Lung (tissue), 17 donors: ENCODE measurements at places on chromosomes 11 and 22. TPM values are rescaled to one million over a fixed set of nuclear protein-coding genes. Genes with fewer than 3 reads are reported as not detected.
A peak's percentile ranks its signal among the peaks of the same experiment; 100 is the strongest.

DNA sequence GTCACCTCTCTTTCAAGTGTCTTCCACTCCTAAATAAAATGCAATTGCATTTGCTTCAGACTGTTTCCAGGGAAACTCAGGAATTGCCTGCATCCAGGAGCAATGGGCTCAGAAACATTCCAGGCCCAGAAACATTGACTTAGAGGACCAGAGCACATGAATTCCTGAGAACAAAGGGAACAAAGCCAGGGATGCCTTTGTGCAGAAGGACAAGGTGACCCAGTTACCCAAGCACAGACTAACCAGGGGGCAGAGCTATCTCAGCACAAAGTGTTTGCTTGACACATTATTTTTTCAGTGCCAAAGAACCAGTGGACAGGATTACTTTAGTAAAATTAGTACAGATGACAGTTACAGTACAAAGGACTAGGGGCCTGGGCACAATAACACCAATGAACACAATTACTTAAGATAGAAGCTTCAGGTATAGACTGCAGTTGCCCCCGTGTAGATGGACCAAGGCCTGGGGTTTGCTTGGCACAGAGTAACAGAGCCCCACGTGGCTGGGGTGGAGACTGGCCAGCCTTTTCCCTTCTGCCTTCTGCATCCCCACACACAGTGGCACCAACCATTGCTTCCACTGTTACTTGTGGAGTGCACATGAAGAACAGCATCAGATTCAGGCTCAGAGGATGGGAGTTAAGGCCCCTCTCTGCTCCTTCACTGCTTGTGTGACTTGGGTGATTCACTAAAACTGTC is 500.8 kb downstream of the INSC start:
- DNase-seq = no peak

GRCh38 chr11:81658722-81659121 is 1074.9 kb downstream of the FAM181B start:
- DNase-seq = no peak

DNA sequence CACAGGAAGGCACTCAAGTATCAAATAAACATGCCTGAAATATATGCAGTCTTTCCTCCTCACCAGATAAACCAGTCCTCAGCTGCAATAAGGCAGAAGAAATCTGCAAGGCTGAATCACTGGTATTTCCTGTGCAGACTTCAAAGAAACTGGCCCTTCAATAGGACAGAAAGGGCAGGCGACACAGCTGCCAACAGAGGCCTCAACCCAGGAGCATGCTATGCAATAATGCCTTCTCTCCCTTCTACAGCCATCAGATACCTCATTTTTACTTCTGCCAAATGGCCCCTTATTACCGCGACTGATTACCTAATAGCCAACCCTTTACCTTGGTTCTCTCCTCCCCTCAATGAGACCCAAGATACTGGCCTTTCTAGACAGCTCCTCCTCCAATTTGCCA is 8.0 kb downstream of the NUMA1 start:
- DNase-seq = peak; percentile 35

- no peak for DNase-seq
Measured at GRCh38 chr11:116055064-116055463, 550.8 kb upstream of the CADM1 start.

GRCh38 chr11:95148406-95148805 is 58.8 kb downstream of the ENDOD1 start:
- no peak for DNase-seq

- no peak for DNase-seq
Measured at GRCh38 chr11:133269267-133269666, 263.0 kb downstream of the OPCML start.

- no peak for DNase-seq
Measured at GRCh38 chr11:72885749-72886609, 71.8 kb downstream of the ATG16L2 start.

DNA sequence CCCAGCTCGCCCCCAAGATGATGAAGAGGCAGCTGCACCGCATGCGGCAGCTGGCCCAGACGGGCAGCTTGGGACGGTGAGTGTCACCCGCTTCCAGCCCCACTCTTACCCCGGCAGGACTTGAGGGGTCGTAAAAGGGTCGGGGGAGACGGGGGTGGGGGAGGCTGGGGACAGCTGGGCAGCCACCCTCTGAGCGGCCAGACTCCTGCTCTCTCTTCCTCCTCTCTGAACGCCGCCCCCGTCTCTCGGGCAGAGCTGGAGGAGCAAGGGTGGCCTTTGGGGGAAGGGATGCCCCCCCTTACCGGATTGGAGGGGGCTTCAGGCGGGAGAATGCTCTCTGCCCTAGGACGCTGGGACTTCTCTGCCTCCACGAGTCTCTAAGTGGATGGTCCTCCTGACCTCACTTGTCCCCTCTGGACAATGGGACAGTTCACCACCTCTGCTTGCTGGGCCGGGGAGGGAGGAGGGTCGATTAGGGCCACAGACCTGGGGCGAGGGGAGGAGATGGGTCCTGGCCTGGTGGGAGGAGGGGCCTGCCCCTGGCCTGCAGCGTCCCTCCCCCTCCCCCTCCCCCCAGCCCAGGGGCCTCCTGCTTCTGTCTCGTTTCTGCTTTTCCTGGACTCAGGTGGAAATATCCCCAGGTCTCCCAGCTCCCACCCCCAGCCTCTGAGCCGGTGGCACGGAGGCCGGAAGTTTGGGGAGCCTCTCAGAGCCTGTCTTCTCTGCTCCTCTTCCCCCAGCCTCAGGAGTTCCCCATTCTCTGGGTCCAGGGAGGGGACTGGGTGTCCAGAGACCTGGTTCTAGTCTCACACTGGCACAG is 512 bp downstream of the SH3BP1 start:
- no peak for DNase-seq

DNA sequence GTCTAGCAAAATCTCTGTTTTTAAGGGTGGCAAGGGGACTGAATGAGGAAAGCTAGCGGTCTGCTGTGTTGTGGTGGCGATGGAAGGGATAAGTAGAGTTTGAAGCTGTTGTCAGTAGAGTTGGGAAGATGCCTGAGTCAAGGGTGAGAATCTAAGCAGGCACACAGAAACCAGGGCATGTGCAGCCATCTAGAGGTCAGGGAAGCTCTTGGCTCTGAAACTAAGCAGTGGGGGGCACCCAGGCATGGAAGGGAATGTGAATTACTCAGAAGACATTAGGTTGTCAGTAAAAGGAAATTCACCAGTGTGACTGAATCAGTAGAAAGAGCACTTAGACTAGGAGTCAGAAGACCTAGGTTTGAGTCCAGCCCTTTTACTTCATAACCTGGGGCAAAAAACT is 15.4 kb downstream of the BMAL1 start:
- DNase-seq = no peak

DNA sequence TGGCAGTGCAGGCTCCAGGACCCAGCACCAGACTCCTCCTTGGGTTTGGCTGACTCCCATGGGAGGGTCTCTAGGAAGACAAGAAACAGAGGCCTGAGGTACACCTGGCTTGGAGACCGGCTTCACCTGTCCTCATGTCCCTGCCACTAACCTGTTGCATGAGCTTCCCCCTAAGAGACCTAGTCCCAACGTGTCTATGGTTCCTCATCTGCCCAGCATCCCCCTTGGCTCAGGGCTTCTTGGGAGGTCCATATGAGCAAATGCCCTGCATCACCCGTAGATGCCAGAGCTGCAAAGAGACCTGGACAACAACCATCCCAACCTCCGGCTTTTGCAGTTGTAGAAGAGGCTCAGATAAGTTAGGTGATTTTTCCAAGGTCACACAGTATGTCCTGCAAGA is 123.5 kb downstream of the BUD13 start:
- no peak for DNase-seq

- no peak for DNase-seq
Measured at GRCh38 chr11:103210543-103210942, 101.3 kb downstream of the DYNC2H1 start.

DNA sequence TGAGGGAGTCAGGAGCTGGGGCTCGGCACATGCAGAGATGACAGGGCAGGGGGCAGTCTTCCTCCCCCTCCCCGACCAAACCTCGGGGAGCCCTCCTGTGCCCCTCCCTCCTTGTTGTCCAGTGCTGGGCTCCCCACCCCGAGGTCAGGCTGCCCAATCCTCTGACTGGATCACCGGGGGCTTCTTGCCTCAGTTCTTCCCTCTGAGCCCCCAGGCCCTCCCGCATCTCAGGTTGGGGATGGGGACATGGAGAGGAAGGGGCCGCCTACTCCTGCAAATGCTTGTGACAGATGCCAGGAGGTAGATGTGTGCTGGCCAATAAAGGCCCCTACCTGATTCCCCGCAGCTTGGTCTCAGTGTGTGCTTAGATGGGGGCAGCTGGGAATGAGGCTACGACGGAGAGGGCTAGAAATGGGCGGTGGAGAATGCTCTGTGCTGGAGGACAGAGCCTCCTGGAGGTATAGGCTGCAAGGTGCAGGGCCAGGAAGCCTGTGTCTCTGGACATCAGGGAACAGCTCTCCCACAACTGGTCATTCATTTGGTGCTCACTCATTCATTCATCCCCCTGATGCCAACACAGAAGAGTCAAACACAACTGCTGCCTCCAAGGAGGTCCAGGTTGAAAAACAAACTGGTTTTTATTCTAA is 8.4 kb downstream of the RHBDD3 start:
- no peak for DNase-seq

GRCh38 chr11:48261600-48261999 is 2.1 kb upstream of the OR4X1 start:
- no peak for DNase-seq

DNA sequence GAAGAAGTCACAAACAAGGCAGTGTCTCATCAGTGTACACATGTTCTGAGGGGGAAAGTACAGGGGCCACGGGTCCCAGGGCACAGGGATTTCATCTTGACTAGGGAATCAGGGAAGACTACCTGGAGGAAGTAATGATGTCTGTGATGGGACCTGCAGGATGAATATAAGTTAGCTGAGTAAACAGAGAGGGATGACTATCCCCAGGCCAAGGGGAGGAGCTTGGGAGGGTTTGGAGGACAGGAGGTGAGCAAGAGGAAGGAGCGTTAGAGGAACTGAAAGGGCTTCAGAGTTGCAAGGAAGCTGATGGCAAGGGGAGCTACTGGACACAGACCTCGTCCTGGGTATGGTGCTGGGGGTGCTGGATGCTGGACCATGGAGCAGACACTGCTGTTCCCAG is 56.4 kb downstream of the TRAF6 start:
- no peak for DNase-seq

DNA sequence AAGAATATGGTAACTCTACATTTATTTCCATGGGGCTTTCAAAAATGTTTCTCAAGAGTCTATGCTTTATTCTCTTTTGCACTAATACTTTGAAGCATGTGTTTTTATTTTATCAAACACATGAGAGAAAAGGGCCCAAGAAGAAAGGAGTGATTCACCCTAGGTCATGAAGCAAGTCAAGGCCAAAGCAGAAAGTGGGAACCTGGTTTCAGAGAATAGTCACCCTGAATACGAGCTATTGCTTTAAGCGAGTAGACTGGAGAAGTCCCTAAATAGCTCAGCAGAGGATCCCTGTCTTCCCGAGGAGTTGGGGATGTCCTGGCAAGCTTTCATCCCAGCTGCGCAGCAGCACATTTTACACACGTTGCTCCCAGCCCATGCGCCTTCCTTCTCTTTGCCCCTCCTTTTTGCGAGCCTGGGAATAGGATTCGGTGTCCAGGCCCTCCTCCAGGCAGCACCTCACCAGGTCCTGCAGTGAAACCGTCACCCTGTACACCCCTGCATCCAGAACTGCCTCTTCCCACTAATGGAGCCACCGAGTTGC is 19.1 kb downstream of the MPEG1 start:
- DNase-seq = no peak

DNA sequence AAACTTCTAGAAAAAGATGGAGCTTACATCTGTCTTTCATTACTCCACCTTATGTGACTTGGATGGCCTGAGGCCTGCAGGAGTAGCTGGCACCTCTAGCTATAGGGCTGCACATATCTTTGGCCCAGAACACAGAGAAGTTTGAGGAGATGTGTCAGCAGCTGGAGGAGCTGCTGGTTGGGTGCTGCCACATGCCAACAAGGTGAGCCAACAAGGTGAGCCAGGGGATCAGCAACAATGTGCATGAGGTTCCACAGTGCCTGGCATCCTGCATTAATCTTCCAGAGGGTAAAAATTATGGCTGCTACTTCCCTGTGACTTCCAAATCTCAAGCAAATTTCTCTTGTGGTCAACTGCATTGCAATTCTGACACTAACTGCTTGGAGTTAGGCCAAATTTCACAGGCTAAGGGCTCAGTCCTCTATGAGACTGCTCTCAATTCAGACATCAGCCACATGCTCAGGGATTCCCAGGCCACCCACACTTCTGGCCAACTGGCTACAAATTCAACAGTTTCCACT is 16.0 kb downstream of the RBM7 start:
- DNase-seq = no peak

DNA sequence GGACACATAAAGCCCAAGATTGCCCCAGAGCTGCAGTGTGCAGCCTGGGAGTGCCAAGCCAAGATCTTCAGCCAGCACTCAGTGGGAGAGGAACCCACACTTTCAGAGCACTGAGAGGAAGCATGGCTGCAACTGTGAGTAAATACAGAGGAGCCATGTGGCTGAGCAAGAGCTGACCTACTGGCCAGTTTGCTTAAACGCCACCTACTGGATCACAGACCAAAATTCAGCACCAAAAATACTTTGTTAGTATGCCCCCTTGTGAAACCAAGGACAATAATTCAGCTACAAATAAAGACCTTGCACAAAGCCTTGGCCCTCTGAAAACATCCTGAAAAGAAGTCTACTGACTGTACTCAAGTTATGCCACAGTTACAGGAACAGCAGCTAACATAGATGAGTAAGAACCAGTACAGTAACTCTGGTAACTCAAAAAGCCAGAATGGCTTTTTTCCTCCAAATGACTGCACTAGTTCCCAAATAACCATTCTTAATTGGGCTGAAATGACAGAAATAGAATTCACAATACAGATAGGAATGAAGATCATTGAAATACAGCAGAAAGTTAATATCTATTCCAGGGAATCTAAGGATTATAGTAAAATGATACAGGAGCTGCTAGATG is 10.1 kb upstream of the OR4A15 start:
- DNase-seq = no peak

DNA sequence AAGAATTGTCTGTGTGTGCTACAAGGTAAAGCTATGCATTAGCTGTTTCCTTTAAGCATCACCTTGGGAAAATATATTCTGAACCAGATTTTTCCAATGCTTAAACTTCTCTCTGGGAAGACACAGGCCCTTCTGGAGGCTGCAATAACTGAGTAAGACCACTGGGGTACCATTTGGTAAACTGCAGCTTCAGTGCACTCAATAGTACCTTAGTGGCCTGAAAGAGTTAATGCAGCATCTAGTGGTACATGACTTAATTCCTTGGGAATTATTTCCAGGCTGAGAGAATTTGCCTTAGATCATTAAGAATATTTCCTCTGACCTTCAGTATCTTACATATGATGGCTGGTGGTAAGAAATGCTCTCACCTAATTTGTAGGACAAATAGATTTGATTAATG is 727.4 kb downstream of the DLG2 start:
- no peak for DNase-seq

GRCh38 chr11:124359566-124359965 is 24.7 kb downstream of the OR8B2 start:
- no peak for DNase-seq

Gene MMP13
- total RNA-seq = not detected

Gene DRICH1
- 0.86 TPM for total RNA-seq

Gene PLAAT4
- total RNA-seq = 49.7 TPM

Gene OSM
- total RNA-seq = 1.8 TPM
